ENCODE measurements at places on chromosomes 2 and 18. TPM values are rescaled to one million over a fixed set of nuclear protein-coding genes. Genes with fewer than 3 reads are reported as not detected.

GRCh38 chr2:233418052-233418760 lies 63.9 kb downstream of the DGKD start:
- DNase-seq, result no peak

DNA sequence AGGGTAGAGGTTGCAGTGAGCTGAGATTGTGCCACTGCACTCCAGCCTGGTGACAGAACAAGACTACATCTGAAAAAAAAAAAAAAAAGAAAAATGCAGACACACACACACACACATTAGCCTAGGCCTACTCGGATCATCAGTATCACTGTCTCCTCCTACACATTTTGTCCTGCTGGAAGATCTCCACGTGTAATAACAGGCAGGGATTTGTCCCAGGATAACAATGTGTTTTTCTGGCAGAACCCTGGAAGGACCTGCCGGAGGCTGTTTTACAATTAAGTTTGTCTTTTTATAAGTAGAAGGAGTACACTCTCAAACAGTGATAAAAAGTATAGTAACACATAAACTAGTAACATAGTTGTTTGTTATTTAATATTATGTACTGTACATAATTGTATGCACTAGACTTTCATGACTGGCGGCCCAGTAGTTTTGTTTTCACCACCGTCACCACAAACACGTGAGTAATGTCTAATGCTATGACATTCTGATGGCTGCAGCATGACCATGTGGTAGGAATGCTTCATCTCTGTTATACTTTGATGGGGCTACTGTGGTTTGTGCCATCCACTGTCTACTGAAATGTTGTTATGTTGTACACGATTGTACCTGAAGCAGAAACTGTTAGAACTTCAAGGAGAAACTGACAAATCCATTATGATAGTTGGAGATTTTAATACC lies 130.6 kb downstream of the ATP9B start:
- DNase-seq, result no peak

Gene COLEC11
- total RNA-seq, result not detected

Gene ARL5A
- 32.9 TPM for total RNA-seq

Gene MYOM1
- 1.2 TPM for total RNA-seq

DNA sequence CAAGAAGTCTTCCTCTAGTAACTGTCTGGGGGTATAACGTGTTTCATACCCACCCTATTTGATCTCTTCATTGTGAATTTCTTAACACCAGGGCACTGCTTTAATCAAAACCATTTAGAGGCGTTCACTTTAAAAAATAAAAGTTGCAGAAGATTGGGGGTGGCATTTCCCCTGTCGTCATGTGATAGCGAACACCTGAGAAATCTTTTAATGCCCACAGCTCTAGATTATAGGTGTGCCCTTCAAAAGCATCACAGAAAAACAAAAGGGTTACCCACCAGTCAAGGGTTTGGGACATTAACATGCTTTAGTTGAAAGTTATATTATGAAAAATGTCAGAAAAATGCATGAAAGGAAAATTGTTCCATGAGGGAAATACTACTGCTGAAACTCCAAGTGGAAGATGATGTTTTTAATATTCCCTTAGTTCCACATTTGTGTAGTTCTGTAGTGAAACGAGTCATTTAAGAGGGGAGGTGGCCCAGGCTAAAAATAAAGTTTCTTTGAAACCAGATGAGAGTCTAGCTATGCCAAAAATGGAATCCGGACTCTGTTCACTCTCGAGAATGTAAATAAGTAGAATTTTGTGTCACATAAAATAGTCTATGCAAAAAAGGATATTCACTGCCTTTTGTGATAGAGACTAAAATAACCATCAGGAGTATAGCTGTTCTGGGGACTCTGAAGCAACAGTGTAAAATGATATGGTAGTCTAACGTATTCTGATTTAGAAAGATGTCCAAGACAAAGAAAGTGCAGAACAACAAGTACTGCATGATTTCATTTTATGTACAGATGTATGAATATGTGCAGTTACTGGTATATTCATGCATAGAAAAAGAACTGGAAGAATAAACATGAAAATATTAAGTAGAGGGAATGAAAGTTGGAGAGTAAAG lies 95.3 kb downstream of the TMEM247 start:
- DNase-seq, result no peak

GRCh38 chr2:27194538-27195354 lies 17.1 kb upstream of the ATRAID start:
- DNase-seq, result no peak

Gene IL36RN
- 0.25 TPM for total RNA-seq

Data from vagina (tissue), 2 donors.